ENCODE measurements at places on chromosomes 7 and 10.
A peak's percentile ranks its signal among the peaks of the same experiment; 100 is the strongest.

GRCh38 chr10:44946205-44946604 lies 13.4 kb upstream of the RASSF4 start:
- no peak for DNase-seq

DNA sequence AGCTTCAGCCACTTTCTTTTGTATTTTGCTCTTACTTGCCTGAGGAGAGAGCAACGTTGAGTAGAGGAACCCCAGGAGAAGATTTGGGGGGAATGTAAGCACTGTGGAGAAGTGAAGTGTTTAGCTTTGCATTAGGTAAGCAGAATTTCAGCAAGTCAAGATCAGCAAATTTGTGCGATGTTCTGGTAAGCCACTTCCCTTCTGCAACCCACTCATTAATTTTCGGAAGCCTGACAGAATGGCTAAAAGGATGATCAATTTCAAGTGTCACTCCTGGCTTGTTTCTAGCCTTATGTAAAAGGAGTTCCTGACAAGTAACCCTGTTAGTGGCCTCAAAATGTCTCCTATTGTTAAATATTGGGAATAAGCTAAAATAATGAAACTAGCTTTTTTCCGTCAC lies 48.5 kb upstream of the NXPH1 start:
- DNase-seq = no peak

- DNase-seq = no peak
Measured at GRCh38 chr7:13946181-13946580, 43.3 kb downstream of the ETV1 start.

DNA sequence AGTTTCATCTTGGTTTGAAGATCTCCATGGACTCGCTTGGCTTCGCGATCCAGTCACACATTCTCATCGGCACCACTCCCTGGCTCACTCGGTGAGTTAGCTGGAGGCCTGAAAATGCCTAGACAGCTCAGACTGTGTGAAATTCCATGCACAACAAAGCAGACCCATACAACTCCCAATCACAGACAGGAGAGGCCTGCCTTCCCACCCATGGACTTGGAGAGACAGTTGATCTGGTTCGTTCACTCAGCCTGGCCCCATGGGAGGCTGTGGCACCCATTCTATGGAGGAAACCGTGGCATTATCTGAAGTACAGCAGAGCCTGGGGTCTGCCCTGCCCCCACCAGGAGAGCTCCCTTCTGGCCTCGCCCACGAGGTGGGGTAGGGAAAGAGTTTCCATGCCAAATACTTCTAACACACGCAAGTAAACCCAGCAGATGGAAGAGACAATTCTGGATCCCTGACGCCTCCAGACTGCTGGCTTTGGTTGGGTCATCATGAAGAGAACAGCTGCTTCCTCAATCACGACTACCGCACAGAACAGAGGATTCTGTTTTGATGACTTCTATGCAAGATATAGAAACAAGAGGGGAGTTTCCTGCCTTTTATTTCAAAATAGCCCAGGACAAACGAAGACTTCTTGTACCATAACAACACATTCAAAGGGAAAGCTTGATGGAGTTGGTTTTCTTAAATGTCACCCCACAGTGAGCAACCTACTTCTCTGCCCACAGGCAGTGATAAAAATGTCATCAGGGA lies 15.9 kb downstream of the FAM53B start:
- no peak for DNase-seq

DNA sequence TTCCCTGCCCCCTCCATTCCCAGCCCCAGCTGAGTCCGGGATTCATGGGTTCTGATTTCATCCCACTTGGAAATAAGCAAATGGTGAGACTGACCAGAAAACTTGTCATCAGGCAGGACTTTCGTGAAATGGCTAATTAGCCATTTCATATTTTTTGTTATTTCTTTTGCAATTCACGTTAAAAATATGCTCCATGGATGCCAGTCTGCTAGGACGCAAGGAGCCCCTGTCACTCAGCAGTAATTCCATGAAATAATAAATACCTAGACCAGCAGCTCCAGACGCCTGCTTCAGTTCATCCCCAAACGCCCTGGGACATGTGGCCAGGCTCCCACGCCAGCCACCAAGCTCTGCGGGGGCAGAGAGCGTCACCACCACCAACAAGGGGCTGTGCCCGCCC lies 111.0 kb downstream of the TRIL start:
- no peak for DNase-seq

DNA sequence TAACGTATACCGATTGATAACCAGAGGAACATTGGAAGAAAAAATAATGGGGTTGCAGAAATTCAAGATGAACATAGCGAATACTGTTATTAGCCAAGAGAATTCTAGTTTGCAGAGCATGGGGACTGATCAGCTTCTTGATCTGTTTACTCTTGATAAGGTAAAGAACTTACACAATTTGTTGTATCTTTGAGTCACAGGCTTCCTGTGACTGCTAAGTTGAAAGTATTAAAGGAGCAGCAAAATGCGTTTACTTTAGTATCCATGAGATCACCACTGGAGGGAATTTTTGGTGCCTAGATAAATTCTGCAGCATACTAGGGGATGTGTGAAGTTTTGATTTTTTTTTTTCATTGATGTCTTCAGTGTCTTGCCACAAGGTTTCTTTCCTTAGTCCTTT lies 103.6 kb downstream of the BTAF1 start:
- DNase-seq = no peak

DNA sequence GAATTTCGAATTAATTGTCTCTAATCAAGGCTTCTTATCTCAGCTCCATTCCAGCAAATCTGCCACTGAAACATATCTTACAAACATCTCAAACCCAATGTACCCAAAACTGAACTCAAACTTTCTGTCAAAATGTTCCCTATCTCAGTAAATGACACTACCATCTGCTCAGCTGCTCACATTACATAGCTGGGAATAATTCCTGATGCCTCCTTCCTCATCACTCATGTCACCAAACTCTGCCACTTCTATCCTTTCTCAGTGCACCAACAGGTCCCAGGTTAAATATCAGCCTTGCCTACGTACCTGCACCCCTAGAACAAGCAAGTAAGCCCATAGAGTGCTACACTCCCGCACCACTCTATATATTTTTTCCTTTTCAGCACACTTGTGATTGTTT lies 12.4 kb downstream of the WAPL start:
- no peak for DNase-seq

DNA sequence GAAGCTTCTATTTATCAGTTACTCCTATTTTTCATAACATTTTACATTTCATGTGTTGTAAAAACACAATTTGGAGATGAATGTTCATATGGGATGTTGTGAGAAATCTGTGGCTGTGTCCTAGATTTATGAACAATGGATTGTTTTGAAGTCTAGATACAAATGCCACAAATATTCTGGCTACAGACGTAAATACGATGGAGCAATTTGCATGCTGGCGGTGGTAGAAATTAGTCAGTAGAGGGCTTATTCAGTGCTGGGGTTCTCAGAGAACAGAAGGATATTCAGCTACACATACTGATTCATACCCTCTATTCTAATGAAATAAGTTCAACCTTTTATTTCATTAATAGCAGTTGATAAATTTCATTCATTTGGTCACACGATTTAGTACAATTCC lies 48.8 kb downstream of the PLPP4 start:
- no peak for DNase-seq

- DNase-seq = no peak
Measured at GRCh38 chr10:2887391-2888070, 179.8 kb upstream of the PFKP start.

DNA sequence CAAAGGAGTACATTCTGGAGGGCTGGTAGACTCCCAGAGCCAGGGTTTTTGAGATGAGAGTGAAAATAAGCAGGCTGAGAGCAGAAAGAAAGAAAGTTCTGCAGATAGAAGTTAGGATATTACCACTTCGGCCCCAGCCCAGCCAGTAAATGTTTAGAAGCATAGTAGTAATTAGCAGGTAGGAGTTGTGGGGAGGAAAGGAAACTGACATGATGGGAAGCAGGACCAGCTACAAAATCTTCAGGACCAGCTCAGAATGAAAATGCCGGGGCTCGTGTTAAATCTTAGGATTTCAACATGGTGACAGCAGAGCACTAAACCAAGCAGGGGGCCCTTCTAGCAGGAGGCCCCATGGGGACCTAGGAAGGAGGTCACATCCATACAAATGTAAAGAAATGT lies 28.7 kb downstream of the PRSS2 start:
- no peak for DNase-seq

- no peak for DNase-seq
Measured at GRCh38 chr10:125216861-125217260, 56.5 kb upstream of the CTBP2 start.

- peak; percentile 75 for DNase-seq
Measured at GRCh38 chr7:105589356-105590077, 8.2 kb upstream of the EFCAB10 start.

GRCh38 chr10:11763501-11763861 lies 21.3 kb downstream of the ECHDC3 start:
- no peak for DNase-seq

GRCh38 chr10:110788620-110789385 lies 82.9 kb upstream of the PDCD4 start:
- DNase-seq = no peak

- no peak for DNase-seq
Measured at GRCh38 chr10:624605-625332, 64.7 kb downstream of the DIP2C start.

GRCh38 chr10:650441-650851 lies 39.0 kb downstream of the DIP2C start:
- DNase-seq = no peak

DNA sequence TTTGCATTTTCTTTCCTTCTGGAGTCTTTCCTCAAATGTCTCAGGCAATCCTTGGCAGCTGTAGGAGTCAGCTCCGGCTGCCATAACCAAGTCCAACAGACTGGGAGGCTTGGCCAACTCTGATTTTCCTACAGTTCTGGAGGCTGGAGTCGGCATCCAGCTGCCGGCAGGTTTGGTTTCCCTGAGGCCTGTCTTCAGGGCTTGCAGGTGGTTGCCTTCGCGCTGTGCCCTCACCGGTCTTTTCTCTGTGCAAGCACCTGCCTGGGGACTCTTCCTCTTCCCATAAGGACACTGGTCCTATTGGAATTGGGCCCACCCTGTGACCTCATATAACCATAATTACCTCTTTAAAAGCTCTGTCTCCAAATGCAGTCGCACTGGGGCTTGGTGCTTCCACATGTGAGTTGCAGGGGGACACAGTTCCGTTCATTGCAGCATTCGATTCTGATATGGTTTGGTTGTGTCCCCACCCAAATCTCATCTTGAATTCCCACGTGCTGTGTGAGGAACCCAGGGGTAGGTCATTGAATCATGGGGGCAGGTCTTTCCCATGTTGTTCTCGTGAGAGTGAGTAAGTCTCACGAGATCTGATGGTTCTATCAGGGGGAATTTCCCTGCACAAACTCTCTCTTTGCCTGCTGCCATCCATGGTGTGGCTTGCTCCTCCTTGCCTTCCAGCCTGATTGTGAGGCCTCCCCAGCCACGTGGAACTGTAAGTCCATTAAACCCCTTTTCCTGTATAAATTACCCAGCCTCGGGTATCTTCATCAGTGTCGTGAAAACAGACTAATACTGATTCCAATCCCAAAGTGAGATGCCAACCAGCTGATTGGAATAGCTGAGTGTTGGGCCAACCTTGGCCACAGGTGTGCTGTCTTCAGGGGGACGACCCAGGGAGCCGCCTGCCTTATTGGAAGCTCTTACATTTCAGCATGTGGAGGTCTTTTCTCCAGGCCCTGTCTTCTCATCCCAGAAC lies 7.9 kb downstream of the GALNTL5 start:
- DNase-seq = no peak

- DNase-seq = no peak
Measured at GRCh38 chr10:90992462-90992861, 71.6 kb upstream of the ANKRD1 start.

GRCh38 chr10:43295436-43295835 lies 28.6 kb upstream of the RASGEF1A start:
- DNase-seq = no peak

GRCh38 chr7:133070562-133070961 lies 11.3 kb downstream of the CHCHD3 start:
- DNase-seq = no peak

- no peak for DNase-seq
Measured at GRCh38 chr10:71371750-71372166, 25.0 kb upstream of the CDH23 start.

DNA sequence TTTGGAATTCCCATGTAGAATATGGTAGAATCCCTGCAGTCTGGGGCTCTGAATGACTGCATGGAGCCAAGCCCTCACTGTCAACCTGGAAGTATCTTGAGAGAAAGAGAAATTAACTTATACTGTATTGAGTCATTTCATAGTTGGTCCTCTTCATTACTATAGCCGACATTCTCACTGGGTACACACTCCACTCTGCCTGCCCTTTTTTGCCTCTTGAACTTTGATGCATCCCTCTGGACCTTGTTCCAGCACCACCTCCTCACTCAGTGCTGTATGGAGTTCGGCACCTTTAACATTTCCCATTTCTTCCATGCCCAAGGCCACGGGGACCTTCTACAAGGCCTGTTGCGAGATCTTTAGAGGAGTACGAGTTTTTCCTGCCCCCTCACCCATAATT lies 4.6 kb upstream of the ARHGAP22 start:
- DNase-seq = no peak

DNA sequence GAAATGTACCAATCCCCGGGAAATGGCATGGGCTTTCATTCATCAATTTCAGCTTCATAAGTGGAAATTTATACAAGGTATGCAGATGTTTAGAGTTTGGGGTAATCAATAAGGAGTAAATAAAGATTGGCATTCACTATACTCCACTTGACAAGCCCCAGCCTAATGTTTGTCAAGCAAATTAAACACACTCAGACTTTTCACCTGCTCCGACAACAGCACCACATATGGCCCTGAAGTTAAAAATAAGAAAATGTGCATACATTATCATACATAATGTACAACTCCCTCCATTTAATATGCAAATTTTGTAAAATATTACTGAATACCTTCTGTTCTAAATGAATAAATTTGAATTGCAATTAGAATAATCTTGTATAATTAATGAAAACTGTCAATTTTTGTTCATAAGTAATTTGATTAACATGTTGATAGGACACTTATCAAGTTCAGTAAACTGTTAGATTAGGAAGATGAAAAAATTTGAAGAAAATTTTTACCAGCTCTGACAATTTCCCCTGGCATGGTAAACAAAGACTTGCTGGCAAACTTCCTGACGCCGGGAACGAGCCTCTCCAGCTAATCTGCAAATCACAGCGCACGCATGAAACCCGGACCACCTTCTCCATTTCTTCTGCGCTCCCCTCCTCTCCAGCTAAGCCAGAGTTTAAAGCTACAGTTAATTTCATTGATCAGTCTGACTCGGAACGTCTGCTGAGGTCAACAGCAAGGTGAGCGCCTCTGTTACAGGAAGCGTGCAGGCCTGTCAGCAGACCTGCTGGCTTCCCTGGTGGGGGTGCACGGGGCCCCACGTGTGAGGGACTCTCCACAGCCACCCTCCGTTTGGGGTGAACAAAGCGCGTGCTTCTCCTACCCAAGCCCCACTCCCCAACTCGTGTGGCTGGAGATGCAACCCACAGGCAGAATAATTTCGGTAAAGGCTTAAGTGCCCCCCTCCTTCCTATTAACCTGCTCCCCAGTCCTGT lies 70.7 kb downstream of the EBF3 start:
- no peak for DNase-seq

DNA sequence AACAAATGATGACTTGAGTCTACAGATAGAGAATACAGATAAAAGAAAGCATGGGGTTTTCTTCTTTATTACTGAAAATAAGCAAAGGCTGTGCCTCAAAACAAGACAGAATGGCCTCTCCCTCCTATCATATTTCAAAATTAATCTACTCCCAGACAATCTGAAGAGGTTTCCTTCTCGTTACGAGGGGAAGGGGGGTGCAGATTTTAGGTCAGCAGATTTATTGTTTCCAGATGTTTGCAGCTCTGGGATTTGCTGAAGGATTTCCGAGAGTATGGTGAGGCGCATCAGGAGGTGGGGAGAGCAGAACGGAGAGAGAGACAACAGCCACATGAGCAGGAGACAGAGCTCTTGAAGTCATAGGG lies 89.8 kb downstream of the KIAA1549 start:
- DNase-seq = peak; percentile 20

GRCh38 chr7:24669971-24670591 lies 87.2 kb downstream of the GSDME start:
- no peak for DNase-seq
